ENCODE measurements at places on chromosomes 5 and 9.

GRCh38 chr5:57503433-57503832 lies 20.8 kb upstream of the ACTBL2 start:
- no peak for DNase-seq

DNA sequence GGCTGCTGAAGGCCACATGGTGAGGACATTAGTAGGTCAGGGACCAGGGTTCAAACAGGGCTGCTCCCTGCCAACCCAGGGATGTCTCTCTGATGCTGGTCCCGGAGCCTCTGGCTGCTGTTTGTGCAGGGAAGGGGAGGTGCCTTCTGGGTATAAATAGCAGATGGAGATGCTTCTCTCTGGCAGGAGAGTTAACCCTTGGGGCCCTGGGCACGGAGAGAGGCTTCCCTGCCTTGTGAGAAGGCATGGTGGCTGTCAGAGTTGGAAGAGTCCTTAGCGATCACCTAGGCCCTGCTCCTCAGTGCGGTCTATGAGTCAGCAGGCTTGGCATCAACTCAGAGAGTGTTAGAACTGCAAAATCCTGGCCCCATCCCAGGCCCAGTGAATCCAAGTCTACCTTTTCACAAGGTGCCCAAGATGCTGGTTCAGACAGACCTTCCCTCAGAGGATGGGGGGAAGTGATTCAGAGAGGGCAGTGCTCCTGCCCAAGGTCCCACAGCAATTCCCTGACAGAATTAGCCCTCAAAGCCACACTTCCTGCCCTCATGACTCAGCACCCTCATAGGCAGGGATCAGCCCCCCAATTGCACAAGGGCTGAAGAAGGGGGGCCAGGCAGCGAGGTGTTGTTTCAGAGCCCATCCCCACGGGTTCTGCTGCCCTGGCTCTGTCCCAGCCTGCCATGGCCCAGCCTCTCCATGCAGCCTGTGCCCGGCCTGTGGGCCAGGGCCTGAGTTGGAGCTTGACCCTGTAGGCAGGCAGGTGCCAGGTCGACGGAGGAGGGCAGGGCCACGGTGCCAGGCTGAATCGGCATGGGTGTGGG lies 25.6 kb downstream of the CAMK2A start:
- DNase-seq = no peak

DNA sequence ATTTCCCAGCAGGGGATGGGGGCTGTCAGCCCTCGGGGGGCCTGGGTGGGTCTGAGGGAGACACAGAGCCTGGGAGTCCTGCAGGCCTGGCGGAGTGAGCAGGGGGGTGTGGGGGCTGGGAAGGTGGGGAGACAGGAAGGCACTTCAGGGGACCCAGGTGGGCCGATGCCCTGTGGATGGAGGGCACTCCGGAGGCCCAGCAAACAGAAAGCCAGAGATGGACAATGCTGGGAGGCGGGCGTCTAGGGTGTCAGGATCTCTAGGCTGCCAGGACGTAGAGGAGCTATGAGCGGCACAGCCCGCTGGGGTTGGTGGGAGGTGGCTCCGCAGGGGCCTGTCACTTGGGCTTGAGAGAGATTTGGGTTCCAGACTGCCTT lies 87.6 kb upstream of the COL5A1 start:
- no peak for DNase-seq

DNA sequence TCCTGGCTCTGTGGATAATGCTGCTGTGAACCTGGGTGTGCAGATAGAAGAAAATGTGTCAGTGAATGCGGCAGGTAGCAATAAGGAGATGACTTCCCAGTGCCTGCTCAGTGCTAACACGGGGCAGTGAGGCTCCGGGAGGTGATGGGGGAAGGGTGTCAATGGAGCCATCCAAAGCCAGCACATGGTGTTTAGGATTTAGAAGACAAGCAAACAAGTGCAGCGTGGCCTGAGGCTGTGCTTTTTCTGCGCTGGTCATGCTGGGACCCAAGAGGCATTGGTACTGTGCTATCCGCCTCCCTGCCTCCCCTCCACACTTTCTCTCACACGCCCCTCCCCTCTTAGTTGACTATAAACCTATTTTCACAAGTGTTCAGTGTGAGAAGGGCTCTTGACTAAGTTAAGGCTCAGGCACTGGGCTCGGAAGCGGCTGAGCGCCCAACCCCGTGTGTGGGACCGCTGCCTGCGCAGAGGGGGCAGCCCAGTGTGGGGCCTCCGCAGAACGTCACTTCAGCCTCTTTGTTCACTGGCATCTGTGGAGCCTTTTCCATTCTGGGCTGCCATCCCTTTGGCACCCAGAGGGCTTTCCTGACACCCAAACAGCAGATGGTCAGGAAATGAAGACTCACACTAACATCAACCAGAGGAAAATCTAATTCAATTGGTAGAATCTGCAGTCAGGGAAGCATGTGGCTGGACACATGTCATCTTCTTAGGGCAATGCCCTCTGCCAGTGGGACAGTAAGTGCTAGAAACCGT lies 21.8 kb upstream of the NINJ1 start:
- no peak for DNase-seq

DNA sequence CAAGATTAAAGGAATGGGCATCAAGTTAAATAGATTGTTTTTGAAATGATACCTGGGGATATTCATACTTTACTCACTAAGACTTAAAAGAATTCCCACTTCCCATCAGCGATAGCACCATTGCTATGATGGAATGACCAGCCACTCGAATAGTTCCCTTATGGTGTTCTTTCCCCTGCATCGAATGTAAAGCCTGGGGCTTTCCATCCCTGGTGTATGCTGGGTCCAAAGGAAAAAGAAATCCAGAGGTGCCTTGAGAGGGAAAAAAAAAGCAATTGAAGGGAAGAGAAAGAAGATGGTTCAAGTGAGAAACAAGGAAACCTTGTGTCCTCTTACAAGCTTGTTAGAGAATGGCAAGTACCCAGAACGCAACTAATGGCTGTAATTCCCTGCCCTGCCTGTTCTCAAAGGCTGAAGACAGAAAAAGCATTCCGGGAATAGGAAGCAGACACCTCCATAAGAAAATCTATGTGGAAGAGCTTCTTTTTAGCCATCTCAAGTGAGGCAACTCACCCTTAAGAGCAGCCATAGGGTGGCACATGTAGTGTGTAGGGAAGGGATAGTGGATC lies 351.1 kb upstream of the DAB2 start:
- DNase-seq = no peak

- DNase-seq = no peak
Measured at GRCh38 chr5:109690242-109690974, 681 bp downstream of the MAN2A1 start.

- DNase-seq = no peak
Measured at GRCh38 chr9:20280330-20280729, 342.0 kb downstream of the MLLT3 start.

GRCh38 chr9:97904725-97905124 lies 17.6 kb downstream of the TRMO start:
- no peak for DNase-seq

DNA sequence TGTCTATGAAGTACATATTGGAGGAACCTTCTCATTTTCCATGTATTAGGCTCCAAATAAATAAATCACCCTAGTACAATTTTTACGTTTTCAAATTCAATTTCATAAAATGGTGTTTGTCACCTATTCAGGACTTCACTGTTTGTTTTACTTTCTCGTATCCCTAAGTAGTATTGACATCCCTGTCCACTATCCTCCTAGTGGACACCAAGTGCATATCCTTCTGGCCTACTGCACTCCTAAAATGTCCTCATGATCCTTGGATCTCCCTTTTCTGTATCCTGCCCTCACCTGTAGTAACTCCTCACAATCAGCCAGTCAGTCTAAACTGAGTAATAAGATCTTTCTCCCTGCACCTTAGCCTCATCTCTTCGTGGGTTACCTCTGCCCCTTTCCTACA lies 539.9 kb downstream of the DMRTA1 start:
- DNase-seq = no peak

DNA sequence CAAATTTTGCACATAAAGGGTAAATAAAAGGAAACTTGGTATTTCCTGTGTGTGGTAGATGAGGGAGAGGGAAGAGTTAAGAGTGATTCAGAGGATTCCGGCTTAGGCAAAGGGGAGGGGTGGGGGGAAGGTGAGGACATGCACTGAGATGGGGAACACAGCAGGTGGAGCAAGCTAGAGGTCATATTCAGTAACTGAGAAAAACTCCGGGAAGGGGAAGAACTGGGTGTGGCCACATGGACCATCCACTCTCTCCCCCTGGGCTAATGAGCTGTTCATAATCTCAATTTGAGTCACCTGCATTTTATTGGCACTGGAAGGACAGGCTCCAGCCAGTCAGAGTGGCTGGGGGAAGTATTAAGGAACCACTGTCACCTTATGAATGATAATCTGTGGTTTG lies 45.1 kb upstream of the UGCG start:
- no peak for DNase-seq

- DNase-seq = no peak
Measured at GRCh38 chr5:5605170-5605764, 182.8 kb downstream of the ICE1 start.

Measured in activated CD4-positive, CD25-positive, alpha-beta regulatory T cell treated with anti-CD3 and anti-CD28 coated beads, Interleukin-2, amount 50 U/mL, for 16 hours (primary cell).